Activated CD4-positive, alpha-beta T cell treated with anti-CD3 and anti-CD28 coated beads for 24 hours (primary cell): ENCODE measurements at places on chromosomes 4 and X.

DNA sequence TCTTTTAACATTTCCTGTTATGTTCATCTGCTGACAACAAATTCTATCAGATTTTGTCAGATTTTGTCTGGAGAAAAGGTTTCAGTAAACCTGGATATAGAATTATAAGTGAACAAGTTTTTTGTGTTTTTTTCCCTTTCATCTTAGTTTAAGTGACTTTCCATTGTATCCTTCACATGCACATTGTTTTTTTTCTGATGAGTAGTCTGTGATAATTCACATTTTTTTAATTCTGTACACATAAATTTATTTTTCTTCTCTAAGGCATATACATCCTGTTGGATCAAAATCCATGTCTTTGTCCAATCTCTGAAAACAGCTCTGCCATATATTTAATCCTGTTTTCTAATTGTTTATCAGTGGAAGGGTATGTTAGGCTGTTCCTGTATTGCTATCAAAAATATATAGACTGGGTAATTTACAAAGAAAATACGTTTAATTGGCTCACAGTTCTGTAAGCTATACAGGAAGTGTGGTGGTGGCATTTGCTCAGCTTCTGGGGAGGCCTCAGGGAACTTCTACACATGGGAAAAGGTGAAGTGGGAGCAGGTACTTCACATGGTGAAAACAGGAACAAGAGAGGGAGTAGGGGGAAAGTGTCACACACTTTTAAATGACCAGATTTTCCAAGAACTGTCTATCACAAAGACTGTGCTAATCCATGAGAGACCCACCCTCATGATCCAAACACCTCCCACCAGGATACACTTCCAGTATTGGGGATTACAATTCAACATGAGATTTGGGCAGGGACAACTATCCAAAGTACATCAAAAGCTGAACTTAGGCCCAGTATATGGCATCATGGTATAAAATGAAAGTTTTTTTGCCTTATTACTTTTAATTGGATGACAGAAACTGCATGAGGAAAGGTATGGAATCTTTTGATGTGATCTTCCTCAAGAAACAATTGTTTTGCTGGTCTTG, 45.6 kb upstream of the GRID2 start:
- no peak for DNase-seq

DNA sequence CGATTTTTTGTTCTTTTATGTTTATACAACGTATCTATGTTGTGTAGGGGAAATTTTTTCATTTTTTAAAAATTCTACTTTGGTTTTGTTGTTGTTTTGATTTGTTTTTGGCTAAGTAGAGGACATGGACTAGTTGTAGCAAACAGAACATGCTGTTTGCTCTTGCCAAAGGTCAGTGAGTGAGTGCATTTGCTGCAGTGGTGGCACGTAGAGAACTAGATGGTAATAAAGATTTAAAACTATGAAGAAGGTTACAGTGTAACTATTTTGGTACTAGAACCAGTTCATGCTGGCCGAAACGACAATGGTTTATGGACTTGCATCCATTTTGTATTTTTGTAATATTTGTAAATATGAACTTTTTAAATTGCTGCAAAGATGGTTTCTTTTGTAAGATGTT, 1.9 kb upstream of the SCML1 start:
- DNase-seq = no peak

GRCh38 chr4:8818063-8818881, 53.4 kb downstream of the HMX1 start:
- no peak for DNase-seq

- no peak for DNase-seq
These were observed 87.1 kb upstream of the NPNT start for GRCh38 chr4:105808030-105808749.

DNA sequence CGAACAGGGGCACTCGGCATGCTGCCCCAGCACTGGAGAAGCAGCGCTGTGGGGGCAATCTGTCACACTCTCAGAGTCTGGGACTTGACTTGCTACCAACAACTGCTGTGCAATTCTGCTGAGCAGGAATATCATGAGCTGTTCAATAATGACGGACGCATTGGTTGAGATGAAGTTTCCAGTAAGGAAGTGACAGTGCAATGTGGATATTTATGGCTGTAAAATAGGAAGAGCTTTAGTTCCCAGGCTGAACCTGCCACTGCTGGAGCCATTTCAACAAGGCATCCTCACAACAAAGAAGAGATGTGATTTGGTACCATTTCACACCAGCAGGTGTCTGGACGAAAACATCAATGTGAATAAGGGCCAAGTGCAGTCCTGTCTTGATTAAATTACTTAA, 24.2 kb downstream of the CHST7 start:
- DNase-seq = no peak

DNA sequence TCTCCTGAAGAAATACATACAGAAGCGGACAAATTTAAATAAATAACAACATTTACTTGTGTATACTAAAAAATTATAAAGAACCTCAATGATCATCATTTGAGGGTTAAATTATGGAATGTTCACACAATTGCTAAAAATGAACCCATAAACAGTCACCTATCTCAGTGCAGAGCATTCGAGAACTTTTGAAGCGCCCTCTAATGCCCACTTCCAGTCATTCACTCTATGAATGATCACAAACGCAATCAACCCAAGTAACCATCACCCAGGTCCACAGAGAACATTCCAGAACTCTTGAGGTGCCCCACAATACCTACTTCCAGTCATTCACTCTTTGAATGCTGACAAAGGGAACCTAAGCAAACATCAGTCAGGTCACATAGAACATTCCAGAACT, 103.5 kb upstream of the PLAC1 start:
- DNase-seq = no peak

GRCh38 chrX:112840382-112841113, at the start of gene AMOT:
Gene AMOT, minus strand, starts transcription at chrX:112840831. Its CDS starts 17,705 bp downstream, at chrX:112823126.
- peak; percentile 30 for DNase-seq

- DNase-seq = no peak
These were observed 1.3 kb upstream of the TNIP2 start for GRCh38 chr4:2757426-2757825.

DNA sequence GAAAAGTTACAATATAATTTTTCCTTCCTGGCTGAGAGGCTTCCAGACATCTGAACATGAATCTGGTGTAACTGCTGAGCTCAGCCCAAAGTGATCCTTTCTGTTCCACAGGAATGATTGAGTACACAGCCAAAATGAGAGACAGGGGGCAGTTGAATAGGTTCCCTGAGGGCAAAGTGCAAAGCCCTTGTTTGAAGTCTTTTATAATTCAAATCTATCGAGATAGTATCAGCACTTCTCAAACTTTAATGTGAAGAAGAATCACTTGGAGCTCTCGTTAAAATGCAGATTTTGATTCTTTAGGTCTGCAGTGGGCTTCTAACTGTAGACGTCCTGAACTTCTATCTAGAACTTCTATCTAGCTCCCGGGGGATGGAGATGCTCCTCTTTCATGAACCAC, 54.4 kb upstream of the BMP2K start:
- no peak for DNase-seq

DNA sequence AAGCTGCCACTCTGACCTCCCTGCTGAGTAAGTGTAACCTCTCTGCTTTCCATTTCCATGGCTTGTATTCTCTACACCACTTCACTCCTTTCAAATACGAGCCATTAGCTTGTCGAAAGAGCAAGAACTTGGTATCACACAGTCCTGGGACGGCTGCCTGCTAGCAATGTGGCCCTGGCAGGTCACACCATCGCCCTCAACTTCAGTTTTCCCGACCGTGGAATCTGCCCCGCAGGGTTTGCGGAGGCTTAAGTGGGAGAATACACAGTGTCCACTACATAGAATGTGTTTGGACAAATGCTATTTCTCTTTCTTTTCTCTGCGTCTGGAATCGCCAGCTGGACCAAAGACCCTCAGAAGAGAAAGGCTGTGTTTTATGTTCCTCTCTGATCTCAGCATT, 78.6 kb upstream of the STOX2 start:
- no peak for DNase-seq

DNA sequence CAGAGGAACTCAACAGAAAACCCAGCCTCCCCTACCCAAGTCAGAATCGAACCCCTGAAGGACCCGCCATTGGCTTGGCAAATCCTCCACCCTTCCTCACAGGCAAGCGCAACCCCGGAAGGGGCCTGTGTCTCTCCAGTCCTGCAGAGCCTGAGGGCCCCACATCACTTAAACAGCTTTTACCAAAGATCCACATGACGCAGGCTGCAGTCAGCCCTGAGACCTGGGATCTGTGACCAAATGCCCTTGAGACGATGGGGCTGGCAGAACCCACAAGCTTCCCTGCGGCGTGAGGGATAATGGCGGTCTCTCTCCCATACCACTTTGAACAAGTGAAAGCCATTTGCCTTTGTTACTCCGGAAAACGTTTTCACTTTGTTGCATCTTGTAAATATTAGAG, 54.9 kb downstream of the ACOX3 start:
- DNase-seq = no peak

DNA sequence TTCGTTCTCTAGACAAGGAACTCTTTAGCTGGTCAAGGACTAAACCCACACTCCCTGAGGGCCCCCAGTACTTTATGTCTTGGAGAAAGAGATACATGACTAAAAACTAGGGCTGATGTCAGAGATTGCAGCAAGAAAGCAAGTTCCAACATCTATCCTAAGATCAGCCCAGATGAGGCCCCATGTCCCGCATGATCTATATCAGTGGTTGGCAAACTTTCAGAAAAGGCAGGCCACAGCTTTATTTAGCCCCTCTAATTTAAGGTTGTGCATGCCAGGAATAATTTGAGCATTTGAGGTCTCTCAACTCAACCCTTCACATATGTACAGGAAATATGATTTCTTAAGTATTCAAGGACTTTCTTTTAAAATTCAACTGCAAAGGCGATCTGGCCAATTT, 44.1 kb upstream of the FRMD7 start:
- DNase-seq = no peak

DNA sequence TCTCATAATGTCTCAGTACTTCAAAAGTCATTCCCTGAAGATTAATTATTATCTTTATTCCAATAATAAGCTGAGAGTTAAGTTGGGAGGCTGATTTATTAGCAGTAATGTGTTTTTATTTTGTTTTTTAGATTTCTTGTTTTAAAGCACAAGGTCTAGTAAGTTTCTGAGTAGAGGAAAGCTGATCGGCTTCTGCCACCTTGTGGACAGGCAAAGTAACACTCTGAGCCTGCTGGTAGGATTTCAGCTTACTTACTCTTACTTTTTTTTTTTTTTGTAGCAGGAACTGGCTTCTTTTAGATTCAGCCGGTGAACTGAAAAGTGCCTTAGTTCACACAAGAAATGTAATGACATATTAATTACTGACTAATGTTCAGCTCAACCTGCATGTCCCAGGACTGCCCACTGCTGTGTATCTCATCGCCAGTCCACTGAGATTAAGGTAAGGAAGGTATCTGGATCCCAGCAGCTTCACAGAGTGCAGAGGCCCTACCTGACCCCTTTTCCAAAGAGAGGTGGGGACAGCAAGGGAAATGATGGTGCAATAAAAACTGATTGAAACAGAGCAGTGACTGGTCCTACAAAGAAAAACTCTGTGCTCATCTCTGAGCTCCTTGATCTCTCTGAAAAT, 126.5 kb downstream of the ADGRA3 start:
- DNase-seq = no peak

- no peak for DNase-seq
These were observed 49.8 kb upstream of the PRPS2 start for GRCh38 chrX:12741416-12741815.
